ENCODE measurements at places on chromosomes 5 and 9. TPM values are rescaled to one million over a fixed set of nuclear protein-coding genes. Genes with fewer than 3 reads are reported as not detected.

GRCh38 chr5:163312598-163312997 lies 124.8 kb upstream of the CCNG1 start:
- H3K4me3 ChIP-seq: no peak overlapping the region
- H3K27me3 ChIP-seq: no peaks in the 10 kb centered on the region
- H3K36me3 ChIP-seq: no peaks in the 10 kb centered on the region
- H3K27ac ChIP-seq: no peak overlapping the region
- no peaks in the 10 kb centered on the region for H3K4me1 ChIP-seq

DNA sequence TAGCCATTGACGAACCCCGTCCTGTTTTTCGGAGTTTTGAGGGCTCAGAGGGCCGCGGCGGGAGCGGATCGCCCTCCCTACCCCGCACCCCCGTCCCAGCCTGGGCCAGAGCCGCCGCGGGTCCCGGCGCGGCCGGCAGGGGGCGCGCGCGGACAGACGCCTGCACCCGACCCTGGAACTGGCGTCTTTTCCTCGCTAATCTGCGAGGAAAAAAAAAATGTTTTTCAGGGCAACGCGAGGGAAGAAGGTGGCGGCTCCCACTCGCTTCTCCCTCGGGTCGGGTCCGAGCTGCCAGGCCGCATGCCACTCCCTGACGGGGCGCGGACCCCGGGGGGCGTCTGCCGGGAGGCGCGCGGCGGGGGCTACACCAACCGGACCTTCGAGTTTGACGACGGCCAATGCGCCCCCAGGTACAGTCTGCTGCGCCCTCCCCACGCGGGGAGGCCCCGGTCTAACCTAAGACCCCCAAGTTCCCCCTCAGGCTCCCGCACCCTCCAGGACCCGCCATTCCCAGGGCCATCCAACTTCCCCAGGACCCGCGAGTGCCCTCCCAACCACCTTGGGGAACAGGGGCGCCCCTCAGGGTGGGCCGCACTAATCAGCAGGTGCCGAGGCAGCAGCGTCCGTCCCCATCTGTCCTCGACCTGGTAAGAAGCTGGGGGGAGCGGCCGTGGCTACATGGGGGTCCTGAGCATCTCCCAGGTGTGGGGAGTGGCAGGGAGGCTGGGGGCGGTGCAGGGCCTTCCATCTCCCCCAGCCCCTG lies at the start of gene KCNT1:
TSS of gene KCNT1 (plus strand) at position 227 of the 763 bp plus-strand sequence. CDS start at position 301, 74 bp downstream.
- no peaks in the 10 kb centered on the region for H3K36me3 ChIP-seq
- no peak within 1 kb of the TSS for H3K27ac ChIP-seq

DNA sequence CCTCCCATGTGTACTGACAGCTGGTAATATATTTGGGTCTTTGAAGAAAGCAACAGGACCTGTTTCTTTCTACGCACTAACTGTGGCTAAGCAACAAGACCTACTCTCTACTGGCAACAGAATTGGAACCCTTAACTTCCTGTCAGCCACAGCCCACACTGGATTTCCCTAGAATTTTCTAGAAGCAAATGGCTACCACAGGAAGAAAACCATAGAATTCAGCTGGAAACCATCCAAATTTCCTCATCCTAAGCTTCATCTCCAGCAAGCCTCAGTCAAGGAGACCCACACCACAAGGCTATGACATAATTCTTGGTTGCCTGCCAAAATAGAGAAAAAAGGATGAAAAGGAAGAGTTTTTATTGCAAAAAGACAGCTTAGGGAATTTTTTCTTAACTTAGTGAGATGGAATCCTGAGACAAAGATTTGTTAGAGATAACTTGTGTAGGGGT lies 171.8 kb upstream of the TNC start:
- no peak overlapping the region for H3K27ac ChIP-seq
- no peak overlapping the region for H3K4me3 ChIP-seq
- no peaks in the 10 kb centered on the region for H3K4me1 ChIP-seq
- no peaks in the 10 kb centered on the region for H3K27me3 ChIP-seq
- no peaks in the 10 kb centered on the region for H3K36me3 ChIP-seq
- DNase-seq: no peak

DNA sequence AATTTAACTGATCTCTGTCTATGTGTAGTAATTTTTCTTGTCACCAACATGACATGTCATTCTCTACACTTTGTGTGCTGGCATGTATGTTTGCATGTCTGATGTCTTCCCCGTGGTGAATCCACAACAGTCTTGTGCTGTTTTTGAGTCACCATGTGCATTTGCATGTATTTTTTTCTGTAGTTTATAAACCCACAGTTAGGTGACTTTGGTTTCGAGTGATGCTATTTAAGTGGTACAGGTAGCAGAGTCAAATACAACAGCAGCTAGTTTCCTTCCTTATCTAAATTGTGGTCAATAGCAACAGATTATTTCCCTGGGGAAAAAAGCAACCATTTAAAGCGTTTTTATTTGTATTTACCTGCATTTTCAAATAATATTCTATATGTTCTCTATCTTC lies 89.9 kb upstream of the FSD1L start:
- no peaks in the 10 kb centered on the region for H3K27me3 ChIP-seq
- H3K36me3 ChIP-seq: peaks cover 20% of the 10 kb centered on the region
- H3K27ac ChIP-seq: no peak overlapping the region
- no peaks in the 10 kb centered on the region for H3K4me1 ChIP-seq
- DNase-seq: no peak

RANBP3L gene
- total RNA-seq: 9.2 TPM

Data from liver (tissue), 10 donors.